ENCODE measurements at places on chromosomes 2 and 18.

- DNase-seq, result no peak
Observed at GRCh38 chr2:61463769-61464475, 7.0 kb downstream of the USP34 start.

DNA sequence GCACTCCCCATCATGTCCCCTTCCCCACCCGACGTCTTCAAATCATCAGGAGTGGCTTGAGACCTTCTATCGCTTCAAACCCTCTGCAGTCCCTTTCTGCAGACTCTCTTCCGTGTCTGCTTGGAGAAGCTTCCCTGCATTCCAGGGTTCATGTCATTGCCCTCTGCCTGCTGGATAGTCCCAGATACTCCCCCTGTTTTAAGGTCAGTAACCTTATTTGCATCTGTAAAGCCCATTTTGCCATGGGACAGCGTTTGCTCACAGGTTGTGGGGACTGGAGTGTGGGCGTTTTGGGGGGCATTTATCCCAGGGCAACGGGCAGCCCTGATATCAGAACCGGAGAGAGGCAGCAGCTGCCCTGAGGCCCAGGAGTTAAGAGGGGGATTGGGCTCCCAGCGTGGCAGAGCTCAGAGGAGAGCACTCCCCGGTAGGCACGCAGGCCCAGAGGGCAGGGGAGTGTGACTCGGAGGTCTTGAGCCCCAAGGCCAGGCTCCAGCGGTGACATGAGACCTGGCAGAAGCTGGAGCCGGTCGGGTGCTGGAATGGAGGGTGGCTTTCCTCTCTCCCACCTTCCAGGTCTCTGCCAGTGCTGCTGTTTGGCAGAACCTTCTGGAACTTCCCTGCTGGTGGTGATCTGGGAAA lies 73.8 kb downstream of the RTP5 start:
- DNase-seq, result no peak

GRCh38 chr2:237547841-237548416 lies 18.4 kb upstream of the PRLH start:
- no peak for DNase-seq

- DNase-seq, result no peak
Observed at GRCh38 chr2:14923820-14924580, 291.5 kb downstream of the LRATD1 start.

- peak; percentile 77 for DNase-seq
Observed at GRCh38 chr2:37570773-37571586, 100.5 kb downstream of the CDC42EP3 start.

GRCh38 chr2:182144041-182144775 lies 158.6 kb downstream of the PPP1R1C start:
- no peak for DNase-seq

DNA sequence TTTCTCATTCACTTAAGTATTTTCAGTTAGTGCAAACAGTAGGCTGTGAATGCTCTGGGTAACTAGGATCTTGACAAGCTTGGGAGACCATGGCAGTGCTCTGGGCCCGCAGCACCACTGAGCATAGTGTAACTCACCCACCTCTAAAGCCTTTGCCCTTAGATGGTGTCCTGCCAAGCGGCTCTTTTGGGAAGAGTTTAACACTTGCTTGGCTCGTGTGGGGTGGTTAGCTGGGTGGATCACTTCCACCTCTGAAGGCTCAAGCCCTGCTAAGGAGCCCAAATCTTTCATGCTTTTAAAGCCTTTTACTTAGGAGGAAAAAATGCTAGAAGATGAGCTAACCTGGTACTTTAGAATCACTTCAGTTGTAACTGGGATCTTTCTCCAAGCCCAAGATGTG lies 33.9 kb downstream of the PTPN18 start:
- DNase-seq, result no peak

GRCh38 chr18:56565551-56566345 lies 72.6 kb downstream of the TXNL1 start:
- peak; percentile 93 for DNase-seq

DNA sequence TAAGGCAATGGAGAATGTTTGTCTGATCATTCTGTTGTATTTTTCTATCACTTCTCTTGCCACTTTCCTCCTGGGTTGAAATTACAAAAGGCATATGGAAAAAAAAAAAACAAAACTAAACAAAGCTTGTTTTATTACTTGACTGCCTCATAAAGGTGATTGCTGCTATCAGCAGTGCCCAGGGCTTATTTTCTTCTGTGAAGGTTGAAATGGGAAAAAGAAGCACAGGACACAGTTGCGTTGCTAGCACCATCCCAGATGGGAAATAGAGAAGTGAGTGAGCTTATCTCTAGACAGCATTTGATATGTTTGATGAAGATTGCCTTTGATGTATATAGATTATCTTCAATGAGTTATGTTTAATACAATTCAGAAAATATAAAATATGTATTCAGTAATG lies 633.8 kb upstream of the ZNF804A start:
- DNase-seq, result no peak

DNA sequence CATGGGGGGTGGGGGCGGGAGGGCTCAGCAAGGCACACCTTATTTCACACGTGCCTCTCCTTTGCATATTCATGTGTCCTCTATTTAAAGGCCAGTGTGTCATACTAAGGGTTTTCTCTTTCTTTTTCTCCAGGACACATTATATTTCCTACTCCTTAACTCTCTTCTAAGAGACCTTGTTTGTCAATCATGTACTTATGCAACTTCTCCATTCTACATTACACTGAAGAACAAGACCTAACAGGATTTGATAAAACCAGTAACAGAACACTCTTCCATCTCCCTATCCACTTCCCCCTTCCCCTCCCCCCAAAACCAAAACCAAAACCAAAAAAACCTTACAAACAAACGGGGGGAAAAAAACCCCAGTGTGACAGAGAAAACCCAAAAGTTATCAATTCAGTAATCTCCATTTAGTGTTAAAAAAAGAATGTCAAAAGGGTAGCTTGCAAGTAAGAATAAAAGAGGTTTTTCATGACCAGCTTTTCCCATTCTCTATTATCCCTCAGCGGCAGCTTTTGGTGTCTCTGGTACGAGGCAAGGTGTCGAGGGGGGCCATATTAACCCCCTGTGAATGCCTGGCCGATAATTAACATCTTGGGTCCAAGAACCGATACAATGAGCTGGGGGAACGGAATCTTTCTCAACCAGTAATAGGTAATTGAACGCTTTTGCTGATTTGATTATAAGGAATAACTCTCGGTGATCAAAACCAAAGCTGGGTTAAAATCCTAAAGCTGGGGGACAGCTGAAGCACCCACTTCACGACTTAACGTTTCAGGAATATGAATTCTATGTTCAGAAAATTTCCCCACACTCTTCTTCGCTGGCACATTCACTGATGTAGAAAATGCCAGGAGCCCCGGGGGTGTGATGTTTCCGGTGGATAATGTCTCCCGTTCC lies 191.0 kb upstream of the TCF4 start:
- DNase-seq, result peak; percentile 38

DNA sequence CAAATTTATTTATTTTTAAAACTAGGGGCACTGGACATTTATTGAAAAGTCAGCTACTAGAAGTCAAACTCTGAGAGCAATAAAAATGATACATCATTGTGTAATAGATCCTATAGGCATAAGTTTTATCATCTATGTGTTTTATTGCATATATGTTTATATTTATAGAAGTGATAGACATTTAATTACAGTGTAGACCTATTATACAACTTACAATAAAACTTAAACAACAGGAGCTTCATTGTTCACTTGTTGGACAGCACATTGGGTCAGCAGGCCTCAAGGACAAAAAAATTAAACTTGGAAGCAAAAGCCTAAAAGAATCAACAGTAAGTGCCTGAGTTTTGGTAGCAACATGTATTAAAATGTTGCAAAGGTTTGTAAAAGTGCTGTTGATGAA lies 15.0 kb upstream of the ACTR2 start:
- no peak for DNase-seq

GRCh38 chr2:196994764-196995163 lies 68.3 kb upstream of the PGAP1 start:
- DNase-seq, result no peak

DNA sequence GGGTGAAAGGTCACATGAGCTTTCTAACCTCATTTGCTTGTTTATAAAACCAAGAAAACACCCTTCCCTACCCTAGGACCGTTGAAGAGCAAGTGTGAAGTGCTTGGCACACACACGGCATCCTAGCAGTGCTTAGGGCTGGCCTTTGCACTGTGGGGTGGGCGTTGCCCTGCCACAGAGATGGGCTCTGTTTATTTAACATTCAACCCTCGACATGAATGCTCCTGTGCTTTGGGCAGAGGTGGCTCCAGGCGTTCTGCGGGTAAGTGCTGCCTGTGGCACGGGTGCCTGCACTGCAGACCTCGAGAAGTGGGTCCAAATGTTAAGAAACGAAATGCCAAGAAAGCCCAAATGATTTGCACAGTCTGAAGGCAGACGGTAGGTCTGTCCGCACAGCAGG lies 170.1 kb downstream of the FHOD3 start:
- DNase-seq, result no peak

DNA sequence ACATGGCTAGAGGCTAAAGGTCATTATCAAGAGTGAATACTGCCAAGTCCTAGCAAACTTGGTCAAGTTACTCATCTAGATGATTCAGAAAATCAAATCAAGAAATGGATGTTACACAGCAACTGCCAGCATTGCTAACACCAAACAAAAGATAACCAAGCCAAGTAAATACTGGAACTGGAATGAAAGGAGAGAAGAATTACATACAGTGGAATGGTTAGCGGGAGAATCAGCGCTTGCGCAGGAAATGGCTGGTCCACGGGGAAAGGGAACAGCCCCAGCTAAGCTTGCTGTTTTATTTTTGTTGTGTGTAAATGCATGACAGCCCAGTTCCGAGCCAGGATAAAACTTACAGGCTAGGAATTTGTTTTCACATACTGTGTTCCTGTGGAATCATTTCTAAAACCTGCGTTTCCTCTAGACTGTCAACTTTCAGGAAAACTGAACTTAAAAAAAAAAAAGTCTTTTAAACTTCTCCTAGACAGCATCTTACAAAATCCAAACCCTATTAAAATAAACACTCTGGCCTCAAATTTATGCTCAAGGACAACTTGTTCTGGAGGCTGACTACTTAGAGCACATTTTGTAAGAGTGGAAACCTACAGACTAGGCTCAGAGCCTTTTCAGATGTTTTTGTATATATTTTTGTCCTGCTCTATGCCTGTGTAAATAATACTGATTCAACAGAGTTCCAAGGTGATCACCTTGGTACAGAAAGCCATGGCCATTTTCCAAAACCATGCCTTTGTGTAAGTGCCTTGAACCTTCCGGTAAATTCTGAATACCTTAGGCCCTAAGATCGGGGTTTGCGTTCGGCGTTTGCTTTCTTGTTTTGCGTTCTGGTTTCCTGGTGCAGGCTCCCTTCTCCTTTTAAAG lies 30.7 kb upstream of the TXNDC2 start:
- no peak for DNase-seq

GRCh38 chr2:98027538-98027937 lies 31.8 kb upstream of the TMEM131 start:
- no peak for DNase-seq

GRCh38 chr18:3248062-3248657 lies 559 bp downstream of the MYL12A start:
- peak; percentile 61 for DNase-seq

DNA sequence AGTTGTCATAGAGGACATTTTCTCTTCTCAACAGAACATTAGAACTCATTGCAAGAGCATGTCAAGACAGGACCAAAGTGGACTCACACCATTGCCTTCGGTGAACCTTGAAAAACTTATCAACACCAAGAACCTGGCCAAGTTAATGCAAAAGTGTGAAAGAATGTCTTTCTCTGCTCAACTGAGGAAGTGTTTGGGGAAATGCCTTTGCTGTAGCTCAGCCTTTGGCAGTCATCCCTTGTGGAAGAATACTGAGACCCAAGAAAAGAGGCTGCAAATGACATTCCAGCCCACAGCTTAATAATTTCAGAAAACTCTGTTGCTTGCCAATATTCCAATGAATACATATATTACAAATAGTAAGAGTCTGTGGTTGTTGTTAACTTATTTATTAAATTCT lies 728.8 kb upstream of the PIK3C3 start:
- DNase-seq, result peak; percentile 91

DNA sequence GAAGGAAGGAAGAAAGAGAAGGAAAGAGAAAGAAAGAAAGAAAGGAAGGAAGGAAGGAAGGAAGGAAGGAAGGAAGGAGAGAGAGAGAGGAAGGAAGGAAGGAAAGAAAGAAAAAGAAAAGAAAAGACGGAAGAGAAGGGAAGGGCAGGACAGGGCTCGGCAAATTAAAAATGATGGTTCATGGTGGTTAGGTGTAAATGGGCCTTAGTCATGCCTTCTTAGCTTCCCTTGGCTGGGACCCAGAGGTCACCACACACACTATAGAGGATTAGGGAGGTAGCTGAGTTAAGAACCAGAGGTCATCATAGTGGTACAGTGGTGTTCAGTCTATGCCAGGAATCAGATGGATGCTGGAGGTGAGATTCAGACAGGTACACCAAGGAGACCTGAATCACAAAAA lies 9.3 kb upstream of the ATL2 start:
- no peak for DNase-seq

DNA sequence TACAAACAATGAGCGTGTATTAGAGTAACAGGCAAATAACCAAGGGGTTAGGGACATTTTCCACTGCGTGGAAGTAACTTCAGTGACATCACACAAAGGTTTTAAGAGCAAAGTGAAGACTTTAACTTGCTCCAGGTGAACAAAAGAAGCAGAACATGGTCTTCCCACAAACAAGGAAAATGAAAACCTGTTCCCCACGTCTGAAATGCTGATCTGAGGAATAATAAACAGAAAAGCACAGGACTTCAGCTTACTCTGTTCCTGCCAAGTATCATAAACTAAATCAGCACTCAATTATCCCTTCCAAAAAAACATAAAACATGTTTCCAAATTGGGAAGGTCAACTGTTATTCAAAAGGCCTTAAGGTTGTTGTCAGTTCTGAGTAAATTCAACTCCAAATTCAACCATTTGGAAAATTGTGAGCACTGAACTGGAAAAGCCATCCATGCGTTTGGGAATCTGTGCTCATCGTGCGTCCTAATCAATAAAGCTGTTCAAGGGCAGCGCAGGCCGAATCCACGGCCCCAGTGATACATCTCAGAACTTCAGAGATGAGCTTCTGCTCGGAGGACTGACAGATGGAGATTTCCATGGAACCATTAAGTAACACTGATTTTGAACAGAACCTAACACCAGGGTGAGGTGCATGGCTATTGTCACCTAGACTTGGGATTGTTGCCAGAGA lies 7.7 kb upstream of the SNTG2 start:
- DNase-seq, result no peak

GRCh38 chr2:112483042-112483473 lies 1.1 kb downstream of the TTL start:
- peak; percentile 59 for DNase-seq

- no peak for DNase-seq
Observed at GRCh38 chr2:40225670-40226210, 226.2 kb downstream of the SLC8A1 start.

DNA sequence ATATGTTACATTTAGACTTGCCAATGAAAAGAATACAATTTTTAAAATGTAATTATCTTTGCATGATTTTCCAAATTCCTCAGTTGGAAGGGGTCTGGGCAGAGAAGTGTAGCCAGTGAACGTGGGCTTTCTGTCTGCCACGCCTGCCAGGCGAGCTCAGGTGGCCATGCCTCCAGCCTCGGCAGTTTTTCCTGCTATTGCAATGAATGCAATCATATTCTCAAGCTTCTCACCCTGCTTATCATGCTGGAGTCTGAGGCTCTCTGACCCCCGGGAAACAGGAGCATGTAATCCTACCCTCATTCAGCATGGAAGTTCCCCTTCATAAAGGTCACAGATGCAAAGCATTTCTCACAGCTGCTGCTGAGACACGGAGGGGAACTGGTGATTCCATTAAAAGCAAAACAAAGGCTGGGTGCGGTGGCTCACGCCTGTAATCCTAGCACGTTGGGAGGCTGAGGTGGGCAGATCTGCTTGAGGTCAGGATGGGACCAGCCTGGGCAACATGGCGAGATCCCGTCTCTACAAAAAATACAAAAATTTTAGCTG lies 154.8 kb downstream of the MBP start:
- no peak for DNase-seq

GRCh38 chr2:232339121-232340081 lies 39.1 kb upstream of the ALPP start:
- no peak for DNase-seq
